ENCODE measurements at places on chromosomes 5 and 9. TPM values are rescaled to one million over a fixed set of nuclear protein-coding genes. Genes with fewer than 3 reads are reported as not detected.

OBP2B gene
- total RNA-seq: not detected

TSSK1B gene
- total RNA-seq: not detected

DNAJC18 gene
- 19.7 TPM for total RNA-seq

SMIM33 gene
- total RNA-seq: not detected

BARX1 gene
- not detected for total RNA-seq

RAB14 gene
- total RNA-seq: 46.7 TPM

GBGT1 gene
- total RNA-seq: 1.3 TPM

KIF3A gene
- total RNA-seq: 9.3 TPM

CBY3 gene
- total RNA-seq: not detected

IL11RA gene
- 4.8 TPM for total RNA-seq

THG1L gene
- total RNA-seq: 26.5 TPM

FRRS1L gene
- total RNA-seq: not detected

IFNA21 gene
- total RNA-seq: not detected

GNA14 gene
- total RNA-seq: not detected

MYMK gene
- not detected for total RNA-seq

ZFP2 gene
- not detected for total RNA-seq

ABCA1 gene
- total RNA-seq: 0.61 TPM

All from GM12878 (cell line).